CD8-positive, alpha-beta memory T cell (primary cell): ENCODE measurements at places on chromosomes 12 and 14. TPM values are rescaled to one million over a fixed set of nuclear protein-coding genes. Genes with fewer than 3 reads are reported as not detected.

DNA sequence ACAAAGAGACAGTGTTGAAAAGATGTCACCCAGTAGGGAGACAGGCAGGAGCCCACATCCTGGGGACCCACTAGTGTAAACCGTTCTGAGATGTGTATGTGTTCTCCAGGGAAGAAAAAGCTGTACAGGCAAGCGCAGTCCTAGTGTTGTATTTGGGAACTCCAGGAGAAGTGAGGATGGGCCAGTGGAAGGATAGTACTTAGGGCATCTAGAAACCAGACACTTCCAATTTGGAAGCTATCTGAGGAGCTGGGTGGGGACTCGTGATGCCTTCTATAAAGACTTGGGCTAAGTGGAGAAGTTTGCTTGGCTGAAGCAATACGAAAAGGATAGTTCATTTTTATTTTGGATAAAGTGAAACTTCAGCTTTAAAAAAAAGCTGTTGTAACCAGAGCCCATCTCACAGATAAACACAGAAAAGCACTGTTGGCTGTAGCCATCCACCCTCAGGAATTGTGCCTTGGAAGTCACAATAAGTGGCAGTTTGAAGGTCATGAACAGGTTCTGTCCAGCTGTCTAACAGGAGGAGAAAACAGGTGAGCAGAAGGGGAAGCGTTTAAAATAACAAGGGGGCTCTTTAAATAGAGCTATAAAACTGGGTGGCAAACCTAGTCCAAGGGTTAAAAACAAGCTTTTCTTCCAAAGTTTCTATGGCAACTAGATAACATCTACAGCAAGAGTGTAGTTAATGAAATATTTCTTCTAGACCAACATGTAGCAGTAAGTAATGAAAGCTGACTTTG, 108.0 kb upstream of the ARHGAP5 start:
- no peak for DNase-seq
- H3K4me1 ChIP-seq: no peaks in the 10 kb centered on the region
- H3K27me3 ChIP-seq: no peaks in the 10 kb centered on the region
- no peak overlapping the region for H3K4me3 ChIP-seq
- no peak overlapping the region for H3K27ac ChIP-seq
- no peaks in the 10 kb centered on the region for H3K36me3 ChIP-seq

DNA sequence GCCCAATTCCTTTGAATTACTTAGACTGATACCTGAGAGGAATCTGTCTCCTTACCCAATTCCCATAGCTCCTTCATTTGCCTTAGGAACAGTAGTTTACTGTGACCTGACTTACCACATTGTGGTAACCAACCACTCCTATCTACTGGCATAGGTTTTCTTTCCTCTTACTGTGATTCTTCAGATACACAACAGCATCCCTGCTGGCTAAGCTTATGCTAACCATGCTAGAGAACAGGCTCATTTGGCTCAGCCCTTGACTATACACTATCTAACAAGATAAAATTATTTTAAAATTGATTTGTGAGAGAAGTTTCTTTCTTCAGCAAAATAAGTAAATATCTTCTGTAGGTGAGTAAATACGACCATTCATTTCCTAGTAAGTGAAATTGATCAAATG, 320.4 kb upstream of the DDHD1 start:
- H3K27me3 ChIP-seq: no peaks in the 10 kb centered on the region
- H3K27ac ChIP-seq: no peak overlapping the region
- no peaks in the 10 kb centered on the region for H3K4me1 ChIP-seq
- no peak overlapping the region for H3K4me3 ChIP-seq
- DNase-seq: no peak

- no peak for DNase-seq
- no peak overlapping the region for H3K4me3 ChIP-seq
- H3K4me1 ChIP-seq: no peaks in the 10 kb centered on the region
- H3K27ac ChIP-seq: no peak overlapping the region
- no peaks in the 10 kb centered on the region for H3K27me3 ChIP-seq
- H3K36me3 ChIP-seq: no peaks in the 10 kb centered on the region
These were observed 832.8 kb downstream of the FSCB start for GRCh38 chr14:43674273-43674672.

DNA sequence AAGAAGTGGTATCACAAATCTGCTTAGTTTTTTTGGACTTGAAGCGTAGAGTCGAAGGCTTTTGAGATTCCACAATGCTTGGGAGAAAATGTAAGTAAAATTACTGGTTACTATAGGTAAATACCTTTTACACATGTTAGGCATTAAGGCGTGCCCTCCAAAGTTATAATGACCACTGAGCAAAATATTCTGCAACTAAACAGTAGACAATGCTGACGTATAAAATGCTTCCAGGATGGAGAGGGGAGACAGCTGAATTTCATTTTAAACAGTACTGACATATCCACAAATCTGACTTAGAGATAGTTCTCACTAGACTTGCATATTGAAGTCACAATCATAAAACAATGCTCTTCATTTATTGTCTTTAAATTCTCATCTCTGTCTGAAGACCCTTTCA, 144.5 kb upstream of the DCN start:
- no peaks in the 10 kb centered on the region for H3K27me3 ChIP-seq
- no peaks in the 10 kb centered on the region for H3K36me3 ChIP-seq
- DNase-seq: no peak

Gene LYZ
- not detected for polyA plus RNA-seq

- H3K36me3 ChIP-seq: no peaks in the 10 kb centered on the region
- H3K4me3 ChIP-seq: no peak overlapping the region
- no peaks in the 10 kb centered on the region for H3K4me1 ChIP-seq
- no peaks in the 10 kb centered on the region for H3K27me3 ChIP-seq
These were observed 18.1 kb upstream of the KSR2 start for GRCh38 chr12:117986705-117987469.

DNA sequence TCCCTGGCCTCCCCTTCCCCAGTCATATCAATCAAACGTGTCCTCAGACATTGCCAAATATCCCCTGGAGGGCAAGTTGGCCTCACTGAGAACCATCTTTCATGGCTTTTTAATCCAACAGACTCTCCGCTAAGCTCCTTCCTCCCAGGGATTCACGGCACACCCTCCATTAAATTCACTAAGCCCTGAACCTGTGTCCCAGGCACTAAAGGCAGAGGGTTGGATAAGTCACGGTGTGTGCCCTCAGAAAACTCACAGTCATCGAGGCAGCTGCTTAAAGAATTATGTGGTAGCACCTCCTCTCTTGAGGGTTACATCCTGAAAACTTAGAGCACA, 167.1 kb downstream of the PIWIL1 start:
- no peak overlapping the region for H3K4me3 ChIP-seq
- H3K36me3 ChIP-seq: no peaks in the 10 kb centered on the region
- no peaks in the 10 kb centered on the region for H3K4me1 ChIP-seq
- H3K27ac ChIP-seq: no peak overlapping the region
- DNase-seq: no peak
- H3K27me3 ChIP-seq: no peaks in the 10 kb centered on the region

Gene HOXC13
- polyA plus RNA-seq: not detected

GRCh38 chr12:13318231-13319015, 121.9 kb downstream of the EMP1 start:
- H3K36me3 ChIP-seq: no peaks in the 10 kb centered on the region
- H3K27ac ChIP-seq: no peak overlapping the region
- H3K27me3 ChIP-seq: no peaks in the 10 kb centered on the region
- no peak overlapping the region for H3K4me3 ChIP-seq

- H3K4me3 ChIP-seq: no peak overlapping the region
- DNase-seq: no peak
- no peak overlapping the region for H3K27ac ChIP-seq
- H3K4me1 ChIP-seq: no peaks in the 10 kb centered on the region
- H3K27me3 ChIP-seq: no peaks in the 10 kb centered on the region
These were observed 53.6 kb upstream of the TRAF3 start for GRCh38 chr14:102723650-102724049.

- no peaks in the 10 kb centered on the region for H3K4me1 ChIP-seq
- H3K36me3 ChIP-seq: no peaks in the 10 kb centered on the region
- no peaks in the 10 kb centered on the region for H3K27me3 ChIP-seq
- H3K4me3 ChIP-seq: no peak overlapping the region
- H3K27ac ChIP-seq: no peak overlapping the region
- no peak for DNase-seq
These were observed 8.3 kb downstream of the CDKL1 start for GRCh38 chr14:50388256-50388931.

DNA sequence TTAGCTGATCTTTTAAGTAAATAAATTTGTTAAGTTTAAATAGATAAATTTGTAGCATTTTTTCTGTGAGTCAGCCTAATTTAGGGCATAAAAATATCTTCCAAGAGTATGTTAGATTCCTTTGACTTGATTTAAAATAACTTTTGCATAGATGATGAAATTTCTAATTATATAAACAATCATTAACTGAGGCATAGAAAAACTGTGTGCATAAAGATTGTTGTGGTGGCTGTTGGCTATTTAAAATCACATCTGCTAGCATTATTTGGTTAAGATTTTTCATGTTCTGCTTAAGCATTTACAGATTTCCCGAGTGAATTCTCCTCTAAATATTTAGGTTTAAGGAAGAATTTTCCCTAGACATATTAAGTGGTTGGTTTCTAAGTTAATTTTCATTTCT, 223.2 kb downstream of the FSCB start:
- no peaks in the 10 kb centered on the region for H3K36me3 ChIP-seq
- H3K4me3 ChIP-seq: no peak overlapping the region
- H3K27ac ChIP-seq: no peak overlapping the region
- no peaks in the 10 kb centered on the region for H3K27me3 ChIP-seq
- DNase-seq: no peak

Gene RAN
- polyA plus RNA-seq: 536 TPM

Gene CMA1
- polyA plus RNA-seq: not detected

GRCh38 chr12:77229640-77230442, 164.5 kb upstream of the E2F7 start:
- DNase-seq: no peak
- no peaks in the 10 kb centered on the region for H3K4me1 ChIP-seq
- H3K36me3 ChIP-seq: no peaks in the 10 kb centered on the region
- H3K27ac ChIP-seq: no peak overlapping the region
- no peaks in the 10 kb centered on the region for H3K27me3 ChIP-seq

DNA sequence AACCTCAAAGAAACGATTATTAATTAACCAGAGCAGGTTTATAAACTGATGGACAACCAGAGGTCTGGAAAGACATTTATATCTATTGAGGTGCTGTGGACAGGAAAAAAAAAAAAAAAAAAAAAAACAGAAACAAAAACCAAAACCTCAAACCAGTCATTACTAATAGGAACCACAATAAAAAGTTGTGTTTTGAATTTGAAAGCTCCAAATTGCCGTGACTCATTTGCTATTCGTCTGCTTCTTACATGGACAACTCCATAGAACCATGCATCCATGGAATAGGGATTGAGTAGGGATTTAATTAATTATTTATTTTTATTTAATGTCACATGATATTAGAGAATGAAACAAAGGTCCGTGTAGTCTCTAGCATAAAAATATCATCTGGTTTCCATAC, 134.1 kb upstream of the SSTR1 start:
- no peak overlapping the region for H3K27ac ChIP-seq
- no peaks in the 10 kb centered on the region for H3K27me3 ChIP-seq
- no peaks in the 10 kb centered on the region for H3K36me3 ChIP-seq
- no peak overlapping the region for H3K4me3 ChIP-seq
- peaks cover 80% of the 10 kb centered on the region for H3K4me1 ChIP-seq

DNA sequence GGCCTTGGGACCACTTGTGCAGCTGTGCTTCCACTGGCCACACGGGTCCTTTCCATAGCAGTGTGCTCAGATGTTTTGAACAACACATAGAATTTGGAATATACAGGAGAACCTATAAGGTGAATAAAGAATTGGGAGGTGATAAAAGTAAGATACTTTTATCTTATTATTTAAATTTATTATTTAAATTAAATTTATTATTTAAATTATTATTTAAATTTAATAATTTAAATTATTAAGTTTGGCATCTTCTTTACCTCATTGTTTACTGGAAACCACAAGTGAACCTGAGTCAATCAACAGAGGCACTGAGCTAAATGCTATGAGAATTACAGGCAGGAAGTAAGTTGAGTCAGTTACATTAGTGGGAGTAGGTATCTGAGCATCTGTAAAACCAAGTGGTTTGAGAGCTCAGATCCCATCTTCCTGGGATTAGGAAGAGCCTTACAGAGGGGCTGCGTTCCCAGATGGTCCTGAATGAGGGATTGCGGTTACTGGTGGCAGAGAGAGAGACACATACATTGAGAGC, 103.1 kb downstream of the ESR2 start:
- no peak overlapping the region for H3K4me3 ChIP-seq
- no peaks in the 10 kb centered on the region for H3K27me3 ChIP-seq
- peaks cover 15% of the 10 kb centered on the region for H3K4me1 ChIP-seq
- no peak for DNase-seq
- no peak overlapping the region for H3K27ac ChIP-seq

DNA sequence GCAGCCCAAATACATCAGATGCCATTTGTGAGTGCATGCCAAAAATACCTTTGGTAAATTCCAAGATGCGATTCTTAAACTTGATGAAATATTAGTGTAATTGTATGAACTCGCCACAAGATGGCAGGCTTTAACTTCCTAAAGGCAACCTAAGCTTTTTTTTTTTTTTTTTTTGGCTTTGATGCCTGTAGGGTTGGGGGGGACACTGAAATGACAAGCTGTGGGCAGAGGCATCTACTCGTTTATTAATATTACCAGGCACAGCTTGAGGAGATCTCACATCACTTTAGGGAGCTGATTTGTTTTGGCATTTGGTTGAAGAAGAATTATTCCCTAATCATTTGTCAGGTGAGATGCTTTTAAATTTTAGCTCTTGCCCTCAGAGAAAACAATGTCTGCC, 126.7 kb upstream of the CCDC196 start:
- H3K36me3 ChIP-seq: no peaks in the 10 kb centered on the region
- no peak overlapping the region for H3K4me3 ChIP-seq
- H3K4me1 ChIP-seq: no peaks in the 10 kb centered on the region
- H3K27me3 ChIP-seq: no peaks in the 10 kb centered on the region
- H3K27ac ChIP-seq: no peak overlapping the region
- no peak for DNase-seq

DNA sequence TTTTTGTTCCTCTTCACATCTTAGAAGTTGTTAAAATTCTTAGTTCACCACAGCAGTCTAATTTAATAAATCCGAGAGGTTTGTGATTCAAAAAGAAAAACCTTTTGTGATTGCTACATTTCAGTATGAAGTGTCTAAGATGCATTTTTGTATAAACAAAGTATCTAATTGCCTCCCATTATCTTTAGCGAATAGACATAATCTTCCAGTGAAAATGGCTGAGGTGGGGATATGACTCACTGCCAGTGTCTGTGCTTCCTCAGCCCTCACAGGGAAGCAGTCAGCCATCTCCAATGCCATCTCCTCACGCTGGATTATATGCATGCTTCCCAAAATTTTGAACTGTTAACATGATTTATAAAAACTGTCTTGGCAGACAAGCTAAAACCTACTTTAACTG, 7.6 kb downstream of the GCH1 start:
- H3K27me3 ChIP-seq: no peaks in the 10 kb centered on the region
- H3K4me3 ChIP-seq: no peak overlapping the region
- H3K27ac ChIP-seq: no peak overlapping the region
- no peaks in the 10 kb centered on the region for H3K4me1 ChIP-seq

- DNase-seq: no peak
- H3K4me1 ChIP-seq: peaks cover 28% of the 10 kb centered on the region
- no peak overlapping the region for H3K27ac ChIP-seq
- H3K27me3 ChIP-seq: no peaks in the 10 kb centered on the region
- no peak overlapping the region for H3K4me3 ChIP-seq
These were observed 3.1 kb downstream of the GALC start for GRCh38 chr14:87989956-87990299.

Gene KLHDC1
- 1.6 TPM for polyA plus RNA-seq
